Aortic smooth muscle cell (primary cell): ENCODE measurements at places on chromosomes 5 and 9. TPM values are rescaled to one million over a fixed set of nuclear protein-coding genes. Genes with fewer than 3 reads are reported as not detected.

The PHYHD1 gene
- 5.7 and 9.8 TPM in 2 replicates for total RNA-seq

The EQTN gene
- not detected in 2 replicates for total RNA-seq

The SPAAR gene
- 0.12 and 0.26 TPM in 2 replicates for total RNA-seq

The PCDHB7 gene
- total RNA-seq, result 0.79 and 1.1 TPM in 2 replicates

The SMIM33 gene
- not detected in 2 replicates for total RNA-seq

The CBY3 gene
- 0.12 TPM in 1 of 2 replicates, not detected in the other for total RNA-seq

The PGM5 gene
- total RNA-seq, result 47.8 and 66.7 TPM in 2 replicates

The PCSK5 gene
- total RNA-seq, result 7.1 and 9.4 TPM in 2 replicates

The MARCOL gene
- not detected in 2 replicates for total RNA-seq

The C9orf153 gene
- 0.25 and 0.26 TPM in 2 replicates for total RNA-seq

The TAF11L2 gene
- total RNA-seq, result not detected in 2 replicates

The CATSPER3 gene
- 0.13 and 0.25 TPM in 2 replicates for total RNA-seq

The PROP1 gene
- total RNA-seq, result not detected in 2 replicates

The TEX48 gene
- not detected in 2 replicates for total RNA-seq

The ARL14EPL gene
- total RNA-seq, result not detected in 2 replicates

The ARRDC3 gene
- 215 and 247 TPM in 2 replicates for total RNA-seq

The SPINK7 gene
- not detected in 2 replicates for total RNA-seq

The RGS7BP gene
- 1.1 and 1.7 TPM in 2 replicates for total RNA-seq

The PDCD1LG2 gene
- total RNA-seq, result 13.0 and 17.8 TPM in 2 replicates

The SCGB3A2 gene
- not detected in 2 replicates for total RNA-seq

The NMUR2 gene
- not detected in 2 replicates for total RNA-seq

The ADRA1B gene
- total RNA-seq, result under 0.01 and 0.25 TPM in 2 replicates

The SH3GL2 gene
- 0.13 TPM in 1 of 2 replicates, not detected in the other for total RNA-seq

The GGTA1 gene
- 1.3 and 2.8 TPM in 2 replicates for total RNA-seq

The BTNL9 gene
- total RNA-seq, result not detected in 2 replicates

The SLC25A2 gene
- total RNA-seq, result 0.13 and 0.31 TPM in 2 replicates

The GHR gene
- total RNA-seq, result 3.4 and 3.6 TPM in 2 replicates

The SLC6A3 gene
- not detected in 2 replicates for total RNA-seq

The JAKMIP2 gene
- 0.06 and 0.92 TPM in 2 replicates for total RNA-seq

The LSM11 gene
- 2.2 and 3.2 TPM in 2 replicates for total RNA-seq

The MRPS2 gene
- 10.8 and 13.6 TPM in 2 replicates for total RNA-seq

The COL15A1 gene
- 2.6 and 2.7 TPM in 2 replicates for total RNA-seq

The CCNI2 gene
- total RNA-seq, result not detected in 2 replicates

The CD74 gene
- total RNA-seq, result 1.5 and 1.6 TPM in 2 replicates

The DND1 gene
- 0.13 and 0.19 TPM in 2 replicates for total RNA-seq

The IGIP gene
- total RNA-seq, result 16.9 and 19.3 TPM in 2 replicates

The C1QTNF3 gene
- 0.79 and 1.6 TPM in 2 replicates for total RNA-seq

The LRRC70 gene
- 0.93 and 1.3 TPM in 2 replicates for total RNA-seq

The PCDHB14 gene
- total RNA-seq, result 0.92 and 1.1 TPM in 2 replicates

The TUBB4B gene
- 144 and 225 TPM in 2 replicates for total RNA-seq
